ENCODE measurements at places on chromosomes 2 and 18. TPM values are rescaled to one million over a fixed set of nuclear protein-coding genes. Genes with fewer than 3 reads are reported as not detected.

DNA sequence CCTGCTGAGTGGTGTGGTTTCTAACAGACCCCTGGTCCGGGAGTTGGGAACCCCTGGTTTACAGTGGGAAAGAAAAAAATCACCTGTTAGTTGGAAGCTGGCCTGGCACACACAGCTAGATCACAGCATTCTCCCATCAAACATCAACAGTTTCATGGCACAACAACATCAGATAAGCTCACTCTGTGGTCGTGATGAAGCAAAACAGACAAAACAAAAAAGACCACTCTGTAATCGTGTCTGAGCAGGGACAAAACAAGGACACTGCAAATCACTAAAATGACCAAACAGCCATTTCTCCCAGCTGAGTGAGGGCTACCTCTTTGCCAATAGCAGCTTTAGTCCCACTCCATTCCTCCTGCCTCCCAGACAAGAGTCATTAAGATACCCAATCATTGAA is 9.0 kb upstream of the IMPACT start:
- H3K4me3 ChIP-seq: no peak overlapping the region
- no peaks in the 10 kb centered on the region for H3K36me3 ChIP-seq

- no peak for DNase-seq
- no peaks in the 10 kb centered on the region for H3K27me3 ChIP-seq
- H3K36me3 ChIP-seq: no peaks in the 10 kb centered on the region
- no peaks in the 10 kb centered on the region for H3K4me1 ChIP-seq
Observed at GRCh38 chr2:216391401-216391800, 19.1 kb upstream of the MARCHF4 start.

GRCh38 chr2:31244101-31244500 is 10.1 kb downstream of the EHD3 start:
- no peak for DNase-seq
- H3K27ac ChIP-seq: no peak overlapping the region
- H3K36me3 ChIP-seq: no peaks in the 10 kb centered on the region
- H3K27me3 ChIP-seq: no peaks in the 10 kb centered on the region
- no peak overlapping the region for H3K4me3 ChIP-seq
- H3K4me1 ChIP-seq: no peaks in the 10 kb centered on the region

Gene CFAP65
- total RNA-seq: 0.33 TPM

- H3K27ac ChIP-seq: no peak overlapping the region
- no peak overlapping the region for H3K4me3 ChIP-seq
- no peaks in the 10 kb centered on the region for H3K4me1 ChIP-seq
- H3K27me3 ChIP-seq: no peaks in the 10 kb centered on the region
Observed at GRCh38 chr18:42082415-42083234, 127.6 kb downstream of the PIK3C3 start.

GRCh38 chr18:64164883-64165282 is 16.0 kb upstream of the LINC00305 start:
- H3K27me3 ChIP-seq: no peaks in the 10 kb centered on the region
- H3K4me1 ChIP-seq: no peaks in the 10 kb centered on the region
- H3K36me3 ChIP-seq: no peaks in the 10 kb centered on the region
- H3K27ac ChIP-seq: no peak overlapping the region

DNA sequence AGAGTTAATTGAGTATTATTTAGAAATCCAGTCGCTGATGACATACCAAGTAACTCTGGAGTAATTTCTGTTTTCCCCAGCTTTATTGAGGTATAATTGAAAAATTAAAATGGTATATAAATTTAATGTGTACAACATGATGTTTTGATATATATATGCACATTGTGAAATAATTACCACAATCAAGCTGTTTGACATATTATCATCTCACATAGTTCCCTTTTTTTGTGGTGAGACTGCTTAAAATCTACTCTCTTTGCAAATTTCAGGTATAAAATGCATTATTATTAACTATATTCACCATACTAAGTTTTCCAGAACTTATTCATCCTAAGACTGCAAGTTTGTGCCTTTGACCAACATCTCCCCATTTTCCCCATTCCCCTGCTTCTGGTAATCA is 25.0 kb upstream of the SPAG16 start:
- H3K4me3 ChIP-seq: no peak overlapping the region
- no peak for DNase-seq
- no peaks in the 10 kb centered on the region for H3K27me3 ChIP-seq
- no peak overlapping the region for H3K27ac ChIP-seq
- H3K36me3 ChIP-seq: no peaks in the 10 kb centered on the region
- no peaks in the 10 kb centered on the region for H3K4me1 ChIP-seq

Gene ADD2
- 0.26 TPM for total RNA-seq

- H3K27me3 ChIP-seq: no peaks in the 10 kb centered on the region
- no peak overlapping the region for H3K27ac ChIP-seq
- peaks cover 17% of the 10 kb centered on the region for H3K4me1 ChIP-seq
Observed at GRCh38 chr2:151292141-151292540, 2.7 kb upstream of the NMI start.

- H3K4me1 ChIP-seq: no peaks in the 10 kb centered on the region
- H3K36me3 ChIP-seq: no peaks in the 10 kb centered on the region
Observed at GRCh38 chr18:65651192-65651591, 99.6 kb upstream of the CDH7 start.

DNA sequence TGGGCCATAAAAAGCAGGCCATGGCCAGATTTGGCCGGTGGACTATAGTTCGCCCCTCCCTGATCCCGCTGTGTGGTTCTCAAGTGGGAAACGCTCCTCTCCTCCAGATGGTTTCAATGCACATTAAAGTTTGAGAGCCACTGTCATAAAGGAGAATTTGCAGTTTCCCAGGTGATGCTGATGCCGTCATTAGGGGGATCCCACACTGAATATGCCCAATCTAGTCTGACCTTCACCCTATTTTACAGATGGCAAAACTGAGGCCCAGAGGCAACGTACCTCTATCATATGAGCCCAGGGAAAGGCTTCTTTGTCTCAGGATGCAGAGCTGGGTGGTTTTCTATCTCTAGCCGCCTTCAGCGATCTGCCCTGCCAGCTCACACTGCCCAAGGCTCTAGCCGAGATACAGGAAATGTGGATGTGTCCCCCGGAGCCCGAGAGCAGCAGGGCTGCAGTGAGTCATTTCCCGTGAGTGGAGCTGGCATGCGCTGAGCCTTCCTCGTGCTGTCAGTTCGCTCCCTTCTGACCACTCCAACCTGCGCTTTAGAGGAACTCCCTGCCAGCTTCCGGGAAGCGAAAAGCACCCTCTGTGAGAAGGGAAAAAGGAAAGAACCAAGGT is 116.2 kb downstream of the SMAD7 start:
- H3K27me3 ChIP-seq: no peaks in the 10 kb centered on the region
- peak; percentile 85 for DNase-seq
- H3K4me3 ChIP-seq: peak overlapping the region; percentile 35
- peaks cover 67% of the 10 kb centered on the region for H3K4me1 ChIP-seq
- H3K36me3 ChIP-seq: no peaks in the 10 kb centered on the region
